ENCODE measurements at places on chromosomes 4 and X.

DNA sequence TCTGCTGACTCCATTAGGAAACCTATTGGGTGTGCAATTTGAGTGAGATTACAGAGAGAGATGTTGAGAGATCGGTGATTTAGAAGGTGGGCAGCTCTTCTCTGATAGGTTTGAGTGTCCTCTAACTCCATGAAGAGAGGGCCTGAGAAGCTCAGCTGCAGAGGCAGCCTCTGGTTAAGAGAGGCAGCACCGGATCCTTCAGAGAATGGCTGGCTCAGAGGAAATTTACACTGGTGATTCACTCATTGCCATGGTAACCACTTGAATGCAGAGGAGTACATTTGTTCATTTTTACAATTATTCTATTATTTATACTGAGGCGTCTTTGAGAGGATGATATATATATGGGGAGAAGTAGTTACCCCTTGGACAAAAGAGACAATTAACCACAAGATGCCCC is 171.7 kb downstream of the PDGFRA start:
- no peak for DNase-seq

- DNase-seq: no peak
Observed at GRCh38 chr4:116343809-116344208, 741.6 kb downstream of the TRAM1L1 start.

GRCh38 chrX:134460862-134461220 is 876 bp downstream of the HPRT1 start:
- no peak for DNase-seq

- DNase-seq: no peak
Observed at GRCh38 chr4:13285336-13285735, 198.8 kb downstream of the RAB28 start.

DNA sequence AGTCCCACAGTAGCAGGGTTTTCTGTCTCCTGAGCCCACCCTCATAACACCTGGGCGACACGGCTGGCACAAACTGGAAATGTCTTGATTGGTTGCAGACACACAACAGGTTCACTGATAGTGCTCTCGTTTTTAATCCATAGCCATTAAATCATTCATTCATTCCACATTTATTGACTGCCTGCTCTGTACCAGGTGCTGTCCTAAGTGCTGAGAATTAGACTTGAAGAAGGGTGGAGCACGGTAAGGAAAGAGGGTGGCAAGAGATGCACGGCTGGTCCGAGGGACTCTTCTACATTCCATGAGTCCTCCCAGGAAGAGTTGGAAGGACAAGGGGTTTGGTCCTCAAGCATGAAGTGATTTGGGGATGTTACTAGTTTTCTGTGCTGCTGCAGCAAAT is 100.0 kb downstream of the RELL1 start:
- no peak for DNase-seq

DNA sequence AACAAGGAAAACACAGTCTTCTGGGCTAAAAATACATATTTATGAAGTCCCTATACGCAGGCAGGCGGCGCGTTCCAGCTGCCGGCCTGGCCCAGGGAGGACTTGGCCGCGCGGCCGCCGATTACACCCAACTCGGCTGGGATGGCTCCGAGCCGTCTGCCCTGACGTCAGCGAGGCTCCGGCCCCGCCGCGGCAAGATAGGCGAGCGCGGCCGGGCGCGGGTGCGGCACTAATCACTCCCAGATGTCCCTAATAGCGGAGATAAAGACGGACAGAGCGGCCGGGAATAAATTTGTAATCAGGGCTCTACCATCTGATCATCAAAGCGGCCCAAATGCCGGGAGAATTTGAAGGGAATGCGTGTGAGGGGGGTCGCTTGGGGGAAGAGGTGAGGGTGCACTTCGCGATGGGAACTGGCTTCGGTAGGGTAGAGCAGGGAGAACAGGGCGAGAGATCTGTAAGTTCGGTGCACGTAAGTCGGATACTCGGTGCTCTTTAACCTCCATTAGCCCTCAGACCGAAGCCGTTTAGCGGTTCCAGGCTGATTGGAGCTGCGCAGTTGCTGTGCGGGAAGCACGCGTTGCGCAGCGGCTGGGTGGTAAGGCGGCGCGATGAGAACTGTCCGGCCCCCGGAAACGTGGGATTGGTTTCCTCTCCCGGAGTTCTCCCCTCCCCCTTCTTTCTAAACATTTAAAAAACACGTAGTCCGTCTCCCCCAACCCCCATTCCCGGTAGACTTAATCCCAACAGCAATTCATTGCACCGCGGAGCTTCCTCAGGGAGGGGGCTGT is 7.7 kb downstream of the HAND2 start:
- no peak for DNase-seq

GRCh38 chr4:138761638-138762220 is 253.9 kb upstream of the NOCT start:
- DNase-seq: no peak

DNA sequence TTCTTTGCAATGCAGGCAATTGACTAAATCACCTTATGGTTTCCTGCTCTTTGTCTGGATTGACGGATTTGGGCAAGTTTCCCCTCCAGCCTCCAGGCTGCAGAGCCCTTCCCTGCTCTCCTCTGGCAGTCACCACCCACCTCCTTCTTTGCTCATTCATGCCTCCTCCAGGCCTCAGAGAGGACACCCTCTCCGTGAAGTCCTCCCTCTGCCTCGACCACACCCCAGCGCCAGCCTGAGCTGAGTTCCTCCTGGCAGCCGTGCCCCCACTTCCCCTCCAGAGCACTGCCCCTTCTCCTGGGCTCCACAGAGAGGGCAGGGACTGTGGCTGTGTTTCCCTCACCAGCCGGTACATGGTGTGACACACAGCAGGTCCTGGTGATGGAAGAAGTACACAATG is 53.7 kb downstream of the DCTD start:
- DNase-seq: peak; percentile 43

- no peak for DNase-seq
Observed at GRCh38 chrX:135416546-135416945, 5.2 kb upstream of the SMIM10L2A start.

Measured in NCI-H2029 treated with DMSO at 0.1 percent for 48 hours (cell line).